ENCODE measurements at places on chromosomes 4 and X.

- DNase-seq, result no peak
Observed at GRCh38 chr4:170940043-170940724, 850.4 kb upstream of the AADAT start.

DNA sequence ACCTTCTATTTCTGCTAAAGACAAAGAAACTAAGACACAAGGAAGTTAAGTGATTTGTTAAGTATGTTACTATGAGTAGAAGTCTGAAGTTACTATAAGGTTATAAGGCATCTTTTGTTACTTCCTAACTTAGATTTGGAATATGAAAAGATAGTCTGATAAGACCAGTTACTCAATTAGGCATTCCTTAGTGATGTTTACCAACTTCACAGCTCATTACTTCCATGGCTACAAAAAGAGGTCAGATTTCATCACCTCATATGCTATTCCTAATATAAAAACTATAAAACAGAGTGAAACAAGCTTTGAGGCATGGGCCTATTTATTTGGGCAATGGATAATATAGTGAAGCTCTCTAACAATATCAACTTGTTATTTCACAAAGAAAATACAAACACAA is 143.1 kb downstream of the TBCK start:
- DNase-seq, result no peak

DNA sequence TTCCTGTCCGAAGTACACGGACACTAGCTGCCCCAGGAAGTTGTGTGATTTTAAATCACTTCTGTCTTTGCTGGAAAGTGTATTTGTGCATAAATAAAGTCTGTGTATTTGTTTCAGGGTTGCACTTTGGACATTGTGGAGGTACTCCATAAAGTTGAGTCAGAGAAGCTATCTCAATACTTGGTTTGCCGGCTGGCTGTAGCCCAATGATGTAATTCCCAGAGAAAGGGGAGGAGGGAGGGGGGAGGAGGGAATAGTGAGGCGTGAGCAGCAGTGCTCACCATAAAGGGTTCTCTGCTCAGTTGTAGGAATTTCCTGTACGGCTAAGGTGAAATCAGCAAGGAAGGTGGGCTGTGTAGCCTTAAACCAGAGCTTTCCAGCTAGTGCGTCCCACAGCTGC is 7.5 kb downstream of the APEX2 start:
- DNase-seq, result no peak

DNA sequence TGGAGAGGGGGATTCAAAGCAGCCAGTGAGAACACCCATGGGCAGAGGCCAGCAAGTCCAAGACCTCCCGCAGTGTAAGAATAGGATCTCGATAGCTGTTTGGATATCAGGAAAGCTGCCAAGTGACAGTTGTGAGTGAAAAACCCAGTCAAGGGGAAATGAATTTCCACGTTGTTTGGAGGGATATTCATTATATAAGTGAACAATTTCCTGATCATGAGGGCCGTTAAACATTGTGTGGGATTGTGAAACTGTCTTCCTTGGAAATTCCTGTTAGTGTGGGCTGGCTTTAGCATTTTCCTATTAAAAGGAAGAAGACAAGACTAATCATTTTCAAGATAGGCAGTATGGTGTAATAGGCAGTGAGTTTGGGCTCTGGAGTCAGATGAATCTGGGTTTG is 15.0 kb downstream of the CLDN2 start:
- no peak for DNase-seq

Measured in GM12891 (cell line).